ENCODE measurements at places on chromosomes 2 and 18.

- DNase-seq: no peak
These were observed 18.5 kb upstream of the TMEM178A start for GRCh38 chr2:39647104-39647765.

- no peak for DNase-seq
These were observed 81.5 kb downstream of the EFEMP1 start for GRCh38 chr2:55842046-55842445.

GRCh38 chr2:603869-604268, 73.3 kb downstream of the TMEM18 start:
- no peak for DNase-seq

- DNase-seq: no peak
These were observed 68.7 kb downstream of the DNAJC10 start for GRCh38 chr2:182784777-182785176.

DNA sequence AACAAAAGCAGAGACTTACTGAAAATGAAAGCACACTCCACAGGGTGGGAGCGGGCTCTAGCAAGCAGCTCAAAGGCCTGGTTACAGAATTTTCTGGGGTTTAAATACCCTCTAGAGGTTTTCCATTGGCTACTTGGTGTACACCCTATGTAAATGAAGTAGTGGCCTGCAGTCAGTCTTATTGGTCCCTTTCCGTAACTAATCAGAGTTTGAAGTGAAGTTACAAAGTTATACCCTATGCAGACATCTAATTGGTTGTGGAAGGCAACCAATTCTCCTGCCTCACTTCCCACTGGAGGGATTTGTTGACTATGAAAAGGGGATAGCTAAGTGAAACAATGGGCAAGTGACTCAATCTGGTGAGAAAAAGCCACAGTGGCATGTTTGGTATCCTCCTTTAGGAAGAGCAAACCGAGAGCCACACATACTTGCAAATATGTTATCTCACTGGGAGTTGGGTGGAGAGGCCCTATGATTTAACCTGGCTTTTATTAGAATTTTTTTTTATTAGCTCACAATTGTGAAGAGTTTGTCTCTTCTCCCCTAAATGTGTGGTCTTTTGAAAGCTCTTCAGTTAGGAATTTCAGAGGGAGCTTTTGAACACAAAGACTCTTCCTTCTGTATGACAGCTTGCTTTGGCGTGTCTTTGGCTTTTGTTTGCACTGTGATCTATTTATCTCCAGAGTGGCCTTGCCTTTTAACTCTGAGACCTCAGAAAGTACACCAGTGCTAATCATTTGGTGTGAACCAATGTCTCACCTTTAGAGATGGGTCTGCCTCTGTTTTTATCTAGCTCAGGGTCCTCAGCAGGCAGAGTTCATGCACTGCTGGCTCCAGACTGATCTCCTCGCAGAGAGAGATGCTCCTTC, 69.6 kb downstream of the MAP4K4 start:
- no peak for DNase-seq

- DNase-seq: no peak
These were observed 1785.0 kb upstream of the LRRTM1 start for GRCh38 chr2:82089518-82089917.

DNA sequence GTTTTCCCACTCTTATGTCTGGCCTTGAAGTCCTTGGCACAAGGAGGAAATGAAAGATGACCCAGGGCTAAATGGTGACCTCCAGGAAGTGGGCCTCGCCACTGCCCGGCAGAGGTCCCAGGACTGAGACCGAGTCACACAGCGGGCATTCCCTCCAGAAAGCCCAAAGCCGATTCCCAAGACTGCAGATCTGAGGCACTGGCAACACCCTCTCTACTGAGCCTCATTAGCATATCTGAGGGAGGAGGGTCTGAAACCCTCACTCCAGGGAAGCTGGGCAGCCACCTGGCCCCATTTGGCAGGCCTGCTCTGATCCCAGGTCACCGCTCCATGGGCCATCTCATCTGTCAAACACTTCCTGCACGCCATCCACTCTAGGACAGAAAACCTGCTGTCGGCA, 29.1 kb downstream of the FAM178B start:
- no peak for DNase-seq

DNA sequence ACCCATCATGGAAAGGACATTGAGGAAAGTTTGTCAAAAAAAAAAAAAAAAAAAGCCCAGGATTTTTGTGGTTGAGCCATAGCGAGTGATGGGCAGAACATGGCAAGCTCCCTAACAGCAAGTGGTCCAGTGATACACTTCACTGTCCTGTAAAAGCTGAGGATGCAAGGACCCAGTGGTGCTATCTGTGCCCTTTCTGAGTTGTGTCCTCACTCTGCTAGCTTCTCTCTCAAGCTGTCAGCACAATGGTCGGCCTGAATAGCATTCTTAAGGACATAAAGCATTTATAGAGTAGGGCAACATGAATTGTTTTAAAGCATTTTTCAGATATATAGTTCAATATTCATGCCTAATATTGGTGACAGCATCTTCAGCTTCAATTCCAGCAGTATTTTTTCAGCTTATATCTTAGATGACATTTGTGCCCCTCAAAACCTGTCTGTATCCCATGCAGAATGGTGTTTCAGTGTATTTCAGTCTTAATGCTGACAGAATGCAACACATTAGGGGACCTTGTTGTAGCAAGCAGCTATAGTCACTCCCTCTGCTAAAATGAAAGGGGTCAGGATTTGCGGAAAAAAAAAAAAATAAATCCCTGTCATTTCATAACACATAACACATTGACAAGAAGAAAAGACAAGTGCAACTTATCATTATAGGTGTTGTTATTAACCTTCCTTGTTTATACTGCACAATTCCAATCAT, 496.7 kb downstream of the THSD7B start:
- no peak for DNase-seq

DNA sequence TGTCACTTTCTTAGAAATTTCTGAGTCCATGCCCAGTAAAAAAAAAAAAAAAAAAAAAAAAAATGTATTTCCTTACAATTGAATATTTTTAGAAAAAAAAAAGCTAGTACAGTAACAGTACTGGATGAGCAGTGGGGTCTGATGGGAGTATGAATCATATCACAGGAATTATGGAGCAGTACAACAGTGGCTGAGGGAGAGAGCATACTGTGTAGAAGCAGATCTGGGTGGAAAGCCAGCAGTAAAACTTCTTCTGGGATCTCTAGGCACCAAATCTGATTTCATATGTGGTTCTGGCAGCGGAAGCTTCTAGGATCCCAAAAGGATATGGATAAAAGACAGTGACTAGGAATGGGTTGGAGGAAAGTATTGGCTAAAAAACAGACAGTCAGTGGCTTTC, 414.9 kb upstream of the FSHR start:
- DNase-seq: no peak

DNA sequence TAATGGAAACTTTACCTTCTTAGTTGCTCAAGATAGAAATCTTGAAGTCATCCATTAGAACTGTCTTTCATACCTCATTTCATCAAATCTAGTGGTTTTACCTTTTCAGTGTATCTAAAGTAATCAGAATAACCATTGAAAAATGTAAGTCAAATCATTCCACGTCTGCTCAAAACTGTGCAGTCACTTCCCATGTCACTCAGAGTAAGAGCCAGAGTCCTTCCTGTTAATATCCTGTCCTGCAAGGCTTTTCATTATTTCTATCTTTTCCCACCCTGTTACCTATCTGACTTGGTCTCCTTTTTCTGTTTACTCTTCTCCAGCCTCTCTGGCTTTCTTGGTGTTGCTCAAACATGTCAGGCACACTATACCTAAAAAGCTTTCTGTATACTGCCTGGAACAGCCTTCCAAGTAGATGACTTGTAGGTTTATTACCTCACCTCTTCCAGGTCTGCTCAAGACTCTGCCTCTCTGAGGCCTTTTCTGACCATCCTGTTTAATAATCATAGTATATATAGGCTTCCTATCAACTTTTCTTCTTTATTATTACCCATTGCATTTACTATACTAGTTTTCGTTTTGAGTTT, 3.4 kb downstream of the C2orf69 start:
- DNase-seq: no peak

- no peak for DNase-seq
These were observed 5.2 kb upstream of the RTP5 start for GRCh38 chr2:241864168-241864849.

DNA sequence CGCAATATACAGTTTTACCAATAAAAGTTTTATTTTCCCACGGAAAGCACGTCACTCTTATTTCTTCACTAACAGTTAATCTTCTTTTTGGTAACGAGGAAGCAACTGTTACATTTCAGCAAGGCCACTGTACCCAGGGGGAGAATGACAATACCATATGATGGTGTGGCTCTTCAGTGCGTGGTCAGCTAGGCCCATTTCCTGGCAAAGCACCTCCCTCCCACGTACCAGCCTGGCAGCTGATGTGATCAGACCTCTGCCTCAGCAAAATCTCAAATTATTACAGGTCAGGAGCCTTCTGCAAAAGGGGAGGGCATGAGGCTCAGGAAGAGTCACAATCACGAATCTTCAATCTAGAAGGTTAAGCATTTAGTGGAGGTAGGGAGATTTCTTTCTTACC, 55.4 kb downstream of the KLF7 start:
- no peak for DNase-seq

DNA sequence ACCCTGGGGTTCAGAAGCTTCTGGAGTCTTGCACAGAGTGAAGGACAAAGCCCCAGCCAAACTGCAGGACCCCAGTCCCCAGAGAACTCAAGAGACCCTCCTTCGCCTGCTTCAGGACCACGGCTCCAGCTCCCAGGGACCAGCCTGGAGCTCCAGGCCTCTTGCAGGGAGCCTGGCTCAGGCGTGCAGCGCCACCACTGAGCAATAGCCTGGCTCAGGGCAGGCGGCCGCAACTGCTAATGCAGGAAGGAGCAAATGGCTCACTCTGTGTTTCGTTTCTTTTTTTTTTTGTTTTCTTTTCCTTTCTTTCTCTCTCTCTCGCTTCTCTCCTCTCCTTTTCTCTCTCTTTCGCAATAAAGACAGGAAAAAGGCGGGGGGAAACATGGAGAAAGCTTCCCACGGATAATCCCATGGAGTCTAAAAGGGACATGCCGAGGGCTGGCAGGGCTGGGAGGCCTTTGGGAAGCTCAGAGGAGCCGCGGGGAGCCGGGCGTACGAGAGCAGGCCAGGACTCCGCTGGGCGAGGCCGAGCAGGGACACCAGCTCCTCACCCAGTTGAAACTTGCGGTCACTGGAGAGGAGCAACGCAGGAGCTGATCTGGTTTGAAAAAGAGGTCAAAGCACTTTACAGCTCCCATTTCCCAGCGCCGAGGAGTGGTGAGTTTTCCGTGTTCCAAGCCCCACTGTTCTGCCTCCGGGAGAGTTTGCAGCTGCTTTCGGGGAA, 244.8 kb downstream of the TWIST2 start:
- no peak for DNase-seq

DNA sequence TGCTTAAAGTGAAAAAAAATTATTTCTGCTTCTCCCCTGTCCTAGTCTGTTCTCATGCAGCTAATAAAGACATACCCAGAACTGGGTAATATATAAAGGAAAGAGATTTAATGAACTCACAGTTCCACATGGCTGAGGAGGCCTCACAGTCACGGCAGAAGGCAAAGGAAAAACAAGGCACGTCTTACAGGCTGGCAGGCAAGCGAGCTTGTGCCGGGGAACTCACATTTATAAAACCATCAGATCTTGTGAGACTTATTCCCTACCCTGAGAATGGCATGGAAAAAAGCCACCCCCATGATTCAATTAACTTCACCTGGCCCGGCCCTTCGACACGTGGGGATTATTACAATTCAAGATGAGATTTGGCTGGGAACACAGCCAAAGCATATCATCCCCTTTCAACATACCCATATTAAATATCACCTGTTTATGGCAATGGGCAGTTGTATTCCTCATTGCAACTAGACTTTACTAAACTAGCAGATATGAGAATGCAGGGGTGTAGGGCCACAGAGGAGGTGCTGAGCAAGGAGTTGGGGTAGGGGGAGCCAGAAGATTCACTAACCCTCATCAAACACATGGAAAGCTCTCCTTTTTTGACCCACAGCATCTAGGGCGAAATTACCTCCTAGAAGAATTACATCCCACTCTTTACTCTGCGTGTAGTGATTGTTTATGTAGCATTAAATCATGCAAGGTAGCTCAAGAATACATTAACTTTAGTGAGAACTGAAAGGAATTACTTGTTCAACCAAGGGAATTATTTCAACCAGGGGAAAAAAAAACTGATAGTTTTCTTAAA, 183.3 kb upstream of the DOK6 start:
- no peak for DNase-seq

DNA sequence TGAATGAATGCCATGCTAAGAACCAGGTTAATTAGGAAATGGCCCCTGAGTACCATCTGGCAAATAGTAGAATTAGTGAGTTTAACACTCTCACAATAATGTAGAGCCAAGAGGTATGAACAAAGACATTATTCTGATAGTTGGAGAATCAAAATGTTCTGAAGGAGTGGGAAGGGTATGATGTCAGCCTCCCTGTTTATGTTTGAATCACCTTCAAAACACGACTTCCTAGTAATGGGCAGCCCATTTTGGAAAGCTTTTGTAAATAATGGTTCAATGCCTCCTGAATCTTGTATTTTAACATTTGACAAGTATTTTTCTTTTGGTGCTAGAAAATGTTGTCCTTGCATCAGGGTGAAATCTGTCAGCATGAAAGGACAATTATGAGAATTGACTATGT, 108.3 kb downstream of the DSEL start:
- no peak for DNase-seq

- DNase-seq: no peak
These were observed 43.0 kb upstream of the BCL11A start for GRCh38 chr2:60596411-60596810.
